ENCODE measurements at places on chromosomes 12 and 14. TPM values are rescaled to one million over a fixed set of nuclear protein-coding genes. Genes with fewer than 3 reads are reported as not detected.
A peak's percentile ranks its signal among the peaks of the same experiment; 100 is the strongest.

DNA sequence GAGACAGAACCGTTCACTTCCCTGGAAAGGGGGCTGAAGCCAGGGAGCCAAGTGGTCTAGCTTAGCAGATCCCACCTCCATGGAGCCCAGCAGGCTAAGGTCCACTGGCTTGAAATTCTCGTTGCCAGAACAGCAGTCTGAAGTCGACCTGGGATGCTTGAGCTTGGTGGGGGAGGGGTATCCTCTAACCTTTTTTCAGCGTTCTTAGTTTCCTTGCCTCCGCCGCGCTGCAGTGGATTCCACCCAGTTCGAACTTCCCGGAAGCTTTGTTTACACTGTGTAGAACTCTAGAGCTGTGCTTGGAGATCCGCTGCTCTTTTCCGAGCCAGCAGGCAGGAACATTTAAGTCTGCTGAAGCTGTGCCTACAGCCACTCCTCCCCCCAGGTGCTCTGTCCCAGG is 45.2 kb upstream of the FKBP4 start:
- no peak for DNase-seq

- no peak for DNase-seq
Measured at GRCh38 chr12:39586816-39587215, 32.8 kb downstream of the ABCD2 start.

- no peak for DNase-seq
Measured at GRCh38 chr12:10113075-10113474, 14.3 kb upstream of the CLEC1A start.

- DNase-seq = no peak
Measured at GRCh38 chr14:35045798-35046047, 349 bp upstream of the FAM177A1 start.

DNA sequence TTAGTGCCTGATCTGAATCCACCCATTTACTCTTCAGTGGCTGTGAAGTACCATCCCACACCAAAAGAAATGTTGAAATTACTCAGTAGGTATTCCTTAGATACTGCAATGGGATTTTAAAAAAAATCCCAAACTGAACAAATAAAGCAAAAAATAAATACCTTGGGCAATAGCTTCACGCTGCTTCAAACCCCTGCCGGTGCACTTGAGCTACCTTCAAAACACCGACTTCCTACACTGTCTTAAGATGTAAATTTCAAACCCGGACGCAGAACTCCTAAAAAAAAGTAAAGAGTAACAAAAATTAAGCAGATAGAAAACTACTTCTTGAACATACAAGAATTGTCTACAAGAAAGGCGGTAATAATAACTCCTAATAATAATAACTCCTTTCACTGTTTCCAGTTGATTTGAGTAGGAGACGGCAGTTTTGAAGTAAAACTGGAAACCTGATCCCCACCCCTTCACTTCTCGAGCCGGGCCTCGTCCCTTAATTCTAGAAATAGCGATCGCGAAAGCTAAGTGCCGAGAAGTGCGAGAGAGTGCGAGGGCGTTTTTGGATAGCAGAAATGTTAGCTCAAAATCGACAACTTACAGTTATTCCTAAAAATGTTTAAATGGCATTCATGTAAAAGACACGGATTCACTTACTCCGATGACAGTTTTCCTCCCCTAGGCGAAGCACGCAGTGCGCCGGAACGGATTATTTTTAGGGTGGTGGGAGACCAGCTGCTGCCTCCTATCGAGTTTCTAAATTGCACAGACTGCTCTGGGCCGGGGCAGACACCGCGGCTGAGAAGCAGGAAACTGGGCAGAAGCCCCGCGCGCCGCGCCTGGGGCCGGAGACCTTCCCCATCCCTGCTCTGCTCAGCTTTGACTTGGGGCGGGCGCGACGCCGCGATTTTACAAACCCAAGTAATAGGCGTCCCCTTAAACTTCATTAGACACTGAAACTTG is at the start of gene ABCC9:
TSS of gene ABCC9 (minus strand) at position 878 of the 957 bp plus-strand sequence. CDS start 4,752 bp downstream, outside the sequence.
- peak; percentile 58 for DNase-seq

- DNase-seq = no peak
Measured at GRCh38 chr14:54366736-54367735, 29.8 kb upstream of the CDKN3 start.

The GUCY2C gene
- polyA plus RNA-seq = 0.35 TPM

The TCL1B gene
- 3.8 TPM for polyA plus RNA-seq

Measured in spleen (tissue), 13 donors.